ENCODE measurements at places on chromosomes 6 and 20. TPM values are rescaled to one million over a fixed set of nuclear protein-coding genes. Genes with fewer than 3 reads are reported as not detected.

GRCh38 chr20:15033891-15034290, 696.5 kb upstream of the FLRT3 start:
- no peak for DNase-seq

DNA sequence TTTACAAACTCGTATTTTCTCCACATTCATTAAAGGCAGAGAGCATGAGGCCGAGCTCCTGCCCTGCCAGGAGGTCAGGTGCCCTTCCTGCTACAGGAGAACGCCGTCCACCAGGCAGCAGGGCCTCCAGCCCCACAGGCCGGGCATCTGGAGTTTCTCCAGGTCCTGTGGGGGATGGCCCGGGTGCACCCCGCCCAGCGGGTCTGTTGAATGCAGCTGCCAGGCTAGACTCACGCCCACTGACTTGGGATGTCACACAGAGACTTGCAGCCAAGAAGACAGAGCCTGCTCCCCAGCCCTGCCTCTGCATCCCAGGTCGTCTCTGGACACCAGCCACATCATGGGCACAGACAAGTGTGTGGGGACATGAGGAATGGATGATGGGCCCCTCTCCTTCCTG, 376.4 kb downstream of the CDH4 start:
- no peak for DNase-seq

DNA sequence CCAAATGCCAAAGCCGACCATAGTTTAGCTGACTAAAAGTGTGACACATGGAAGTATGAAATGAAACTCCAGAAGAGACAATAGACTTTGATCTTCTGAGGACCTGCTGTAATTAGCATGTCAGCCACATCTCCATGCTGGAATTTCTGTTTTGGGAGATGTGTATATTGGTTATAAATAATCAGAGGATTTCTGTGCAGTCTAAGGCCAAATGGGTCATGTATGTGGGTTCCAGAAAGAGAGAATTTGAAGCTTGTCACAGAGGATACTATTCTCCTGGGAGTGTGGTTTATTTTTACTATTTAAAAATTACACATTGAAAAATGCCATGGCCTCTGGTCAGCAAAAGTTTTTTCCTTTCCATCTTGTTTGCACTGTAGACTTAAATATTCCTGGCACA, 405.5 kb upstream of the PLCB4 start:
- no peak for DNase-seq

DNA sequence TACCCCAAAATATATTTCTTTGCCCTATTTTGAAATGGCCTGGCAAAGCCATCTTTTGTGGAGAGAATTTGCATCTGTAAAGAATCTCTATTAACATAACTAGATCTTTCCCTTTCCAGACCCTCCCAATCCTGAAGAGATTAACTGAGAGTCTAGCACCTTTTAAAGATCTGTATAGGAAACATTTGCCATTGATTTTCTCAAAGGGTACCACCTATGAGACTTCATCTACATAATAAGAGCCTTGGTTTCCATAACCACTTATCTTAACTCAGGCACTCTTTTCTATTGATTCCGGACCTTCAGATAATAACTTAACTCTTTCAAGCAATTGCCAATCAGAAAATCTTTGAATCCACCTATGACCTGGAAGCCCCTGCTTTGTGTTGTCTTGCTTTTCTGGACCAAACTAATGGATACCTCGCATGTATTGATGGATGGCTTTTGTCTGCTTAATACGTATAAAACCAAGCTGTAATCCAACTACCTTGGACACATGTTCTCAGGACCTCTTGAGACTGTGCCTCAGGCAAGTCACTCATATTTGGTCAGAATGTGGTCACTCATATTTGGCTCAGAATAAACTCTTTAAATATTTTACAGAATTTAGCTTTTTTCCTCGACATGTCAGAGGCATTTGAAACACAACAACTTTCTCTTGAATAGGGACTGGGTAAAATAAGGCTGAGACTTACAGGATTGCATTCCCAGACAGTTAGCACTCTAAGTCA, 31.4 kb downstream of the SLC22A2 start:
- no peak for DNase-seq

- peak; percentile 23 for DNase-seq
These were observed 44.7 kb downstream of the HLA-C start for GRCh38 chr6:31227143-31227542.

Gene RAMACL
- total RNA-seq: 1.3 TPM

Gene SLC17A3
- total RNA-seq: not detected
